ENCODE measurements at places on chromosomes 11 and 22. TPM values are rescaled to one million over a fixed set of nuclear protein-coding genes. Genes with fewer than 3 reads are reported as not detected.

GRCh38 chr22:30114361-30114760 is 34.1 kb downstream of the HORMAD2 start:
- no peak for DNase-seq

GRCh38 chr22:44160421-44160820 is 20.3 kb upstream of the PARVG start:
- DNase-seq = no peak

DNA sequence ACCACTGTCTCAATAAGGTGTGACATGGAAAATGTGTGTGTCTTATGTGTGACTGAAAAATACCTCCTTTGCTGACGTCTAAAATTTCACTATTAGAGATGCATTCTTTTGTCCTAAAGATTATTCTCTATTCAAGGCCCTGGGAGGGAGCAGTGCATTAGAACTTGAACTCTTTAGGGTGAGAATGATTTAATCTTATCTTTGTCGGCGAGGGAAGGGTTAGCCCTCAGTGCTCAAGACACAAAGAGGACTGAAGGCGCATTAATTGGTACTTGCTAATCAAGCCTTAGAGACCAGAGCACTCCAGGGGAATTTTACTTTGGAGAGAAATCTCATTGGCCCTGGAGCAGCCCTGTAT is 29.8 kb upstream of the PLET1 start:
- DNase-seq = peak; percentile 6

DNA sequence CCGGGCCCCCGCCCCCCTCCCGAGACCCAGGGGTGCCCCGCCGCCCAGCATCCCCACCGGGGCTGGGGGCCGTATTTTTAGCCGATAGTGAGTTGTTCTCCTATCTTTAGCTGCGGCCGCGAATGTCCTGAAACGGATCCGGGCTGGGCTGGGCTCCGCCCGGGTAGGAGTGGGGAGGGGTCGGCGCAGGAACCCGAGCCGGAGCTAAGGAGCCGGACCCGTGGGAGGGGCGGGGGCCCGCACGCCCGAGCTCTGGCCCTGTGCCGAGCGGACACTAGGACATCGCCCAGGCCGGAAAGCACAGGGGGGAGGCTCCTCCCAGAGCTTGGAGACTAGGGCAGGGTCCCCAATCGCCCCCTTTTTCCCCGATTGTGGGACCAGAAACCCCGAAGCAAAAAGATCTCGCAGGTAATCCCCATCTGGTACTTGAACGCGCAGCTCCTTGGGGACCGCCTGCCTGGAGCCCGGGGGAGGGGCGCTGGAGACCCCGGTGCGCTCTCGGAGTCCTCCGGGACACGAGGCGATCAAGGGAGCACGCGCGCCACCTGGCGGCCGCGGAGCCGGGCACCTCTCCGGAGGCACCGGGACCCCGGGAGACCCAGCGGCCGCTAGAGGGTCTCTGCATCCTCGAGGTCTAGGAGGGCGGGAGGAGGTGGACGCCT is 669 bp downstream of the CDC42EP2 start:
- peak; percentile 61 for DNase-seq

DNA sequence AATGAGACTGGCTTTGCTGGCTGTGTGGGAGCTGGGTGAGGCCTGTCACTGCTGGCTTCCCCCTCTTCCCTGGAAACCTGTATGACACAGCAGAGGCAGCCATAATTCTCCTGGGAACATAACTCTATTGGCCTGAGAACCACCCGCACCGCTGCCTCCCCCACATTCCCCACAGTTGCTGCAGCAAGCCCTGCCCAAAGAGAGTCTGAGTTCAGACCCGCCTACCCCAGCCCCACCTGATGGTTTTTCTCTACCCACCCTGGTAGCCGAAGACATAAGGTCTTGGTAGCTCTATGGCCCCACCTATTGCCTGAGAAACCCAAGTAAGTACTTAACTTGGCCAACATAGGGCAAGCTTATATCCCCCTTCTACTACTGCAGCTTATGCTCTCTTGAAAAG is 174.8 kb downstream of the C11orf91 start:
- DNase-seq = no peak

GRCh38 chr11:113643006-113643585 is 63.0 kb downstream of the TMPRSS5 start:
- no peak for DNase-seq

- no peak for DNase-seq
These were observed 65.5 kb upstream of the ARHGAP20 start for GRCh38 chr11:110777775-110778174.

The OR8D2 gene
- total RNA-seq = not detected

The MRGPRX4 gene
- not detected for total RNA-seq

The OSBP gene
- total RNA-seq = 66.3 TPM

The VSTM5 gene
- not detected for total RNA-seq

The IGLL5 gene
- not detected for total RNA-seq

The DLG2 gene
- total RNA-seq = 3.8 TPM

The OR8H2 gene
- total RNA-seq = not detected

Measured in G401 (cell line).